ENCODE measurements at places on chromosomes 5 and 9.
A peak's percentile ranks its signal among the peaks of the same experiment; 100 is the strongest.

GRCh38 chr5:68748101-68748500 is 345.7 kb upstream of the SLC30A5 start:
- no peak for ATAC-seq

DNA sequence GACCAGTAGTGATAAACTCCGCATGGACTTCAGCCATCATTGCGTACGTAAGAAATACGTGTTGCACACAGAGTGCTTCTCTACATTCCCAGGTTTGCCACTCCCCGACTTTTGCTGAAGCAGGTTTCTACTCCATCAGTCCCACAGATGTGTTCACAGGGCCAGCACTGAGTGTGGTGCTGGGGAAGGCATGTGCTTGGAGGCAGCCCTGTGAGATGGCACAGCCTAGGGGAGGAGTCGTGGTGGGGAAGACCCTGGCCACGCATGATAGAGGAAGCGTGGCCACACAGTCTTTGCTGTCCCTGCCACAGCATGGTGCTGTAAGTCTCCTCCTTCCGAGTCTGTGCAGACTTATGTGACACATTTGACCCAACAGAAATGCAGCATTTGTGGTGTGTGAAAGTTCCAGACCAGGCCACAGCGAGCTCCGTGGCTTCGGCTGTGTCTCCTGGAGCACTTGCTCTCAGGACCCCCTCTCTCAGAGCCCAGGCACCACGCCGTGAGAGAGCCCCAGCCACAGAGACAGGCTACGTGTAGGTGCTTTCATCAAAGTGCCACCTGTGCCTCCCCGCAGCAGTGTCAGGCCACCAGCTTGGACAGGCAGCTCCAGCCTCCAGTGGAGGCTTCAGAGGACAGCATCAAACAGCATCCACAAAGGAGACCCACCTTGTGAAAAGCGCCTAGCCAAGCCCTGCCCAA is 197.8 kb downstream of the AUH start:
- peak; percentile 29 for ATAC-seq

DNA sequence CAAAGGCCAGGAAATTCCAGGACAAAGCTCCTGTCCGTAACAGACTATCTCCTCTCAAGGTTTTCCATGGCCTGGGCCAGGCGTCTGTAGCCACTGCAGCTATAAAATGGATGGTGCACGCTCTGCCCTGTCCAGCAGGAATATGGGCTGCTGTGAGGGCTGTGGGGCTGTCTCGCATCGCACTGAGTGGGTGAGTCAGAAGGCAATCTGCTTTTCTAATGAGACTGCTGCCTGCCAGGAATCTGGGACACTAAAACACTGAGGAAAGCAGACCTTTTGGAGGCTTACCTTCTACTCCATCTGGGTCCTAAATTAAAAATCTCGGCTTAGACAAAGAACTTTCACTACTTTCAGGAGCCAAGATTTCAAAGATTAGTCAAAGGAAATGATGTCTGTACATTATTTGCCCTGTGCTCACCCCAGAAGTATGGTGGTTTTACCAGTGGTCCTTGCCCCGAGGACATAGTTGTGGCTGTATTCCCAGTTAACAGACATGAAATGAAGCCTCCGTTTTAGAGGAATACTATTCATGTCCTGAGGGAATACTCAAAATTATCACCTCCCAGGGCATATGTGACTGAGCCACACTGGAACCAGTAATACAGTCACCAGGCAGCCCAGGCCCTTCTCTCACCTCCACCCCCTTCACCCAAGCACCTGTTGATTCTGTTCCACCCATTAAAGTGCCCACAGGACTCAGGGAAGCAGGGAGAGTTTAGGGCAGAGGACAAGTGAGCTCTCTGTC is 56.4 kb downstream of the PFDN1 start:
- ATAC-seq, result no peak

- no peak for ATAC-seq
These were observed 1619.6 kb upstream of the WWC1 start for GRCh38 chr5:166671811-166672210.

GRCh38 chr9:107793541-107793940 is 304.0 kb upstream of the KLF4 start:
- no peak for ATAC-seq

- ATAC-seq, result no peak
These were observed 21.7 kb downstream of the ERGIC1 start for GRCh38 chr5:172855597-172856292.

GRCh38 chr5:141757402-141757801 is 75.4 kb upstream of the ARAP3 start:
- no peak for ATAC-seq

DNA sequence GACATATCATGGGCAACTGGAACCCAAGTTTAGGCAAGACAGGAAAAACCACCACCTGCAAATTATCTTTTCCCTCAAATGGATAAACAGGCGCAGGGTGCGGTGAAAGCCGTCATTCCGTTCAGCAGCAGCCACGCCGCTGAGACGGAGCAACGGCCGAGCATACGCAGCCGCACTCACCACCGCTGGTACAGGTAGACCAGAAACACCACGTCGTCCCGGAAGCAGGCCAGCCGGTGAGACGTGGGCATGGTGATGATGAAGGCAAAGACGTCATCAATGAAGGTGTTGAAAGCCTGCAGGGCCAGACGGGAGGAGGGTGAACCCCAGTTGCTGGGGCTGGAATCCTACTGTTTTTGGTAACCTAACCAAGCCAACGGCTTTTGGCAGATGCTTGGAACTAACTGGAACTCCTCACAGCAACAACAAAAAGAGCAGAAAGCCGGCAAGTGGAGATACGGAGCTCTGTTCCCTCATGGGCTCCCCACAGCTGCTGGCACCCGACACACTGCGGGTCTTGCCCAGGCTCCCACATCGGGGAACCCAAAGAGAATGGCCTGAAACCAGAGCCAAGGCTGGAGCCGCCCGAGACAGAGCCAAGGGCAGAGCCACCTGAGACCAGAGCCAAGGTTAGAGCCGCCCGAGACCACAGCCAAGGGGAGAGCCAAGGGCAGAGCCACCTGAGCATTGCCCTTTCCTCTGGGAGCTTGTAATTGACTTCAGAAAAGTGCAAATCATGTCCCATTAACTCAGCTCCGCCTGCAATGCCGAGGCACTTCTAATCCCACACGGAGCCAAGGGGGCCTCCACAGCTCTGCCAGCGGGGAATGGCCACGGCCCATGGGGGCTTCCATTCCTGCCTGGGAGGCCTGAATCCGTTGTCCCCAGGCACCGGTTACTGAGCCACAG is 24.2 kb downstream of the CLPTM1L start:
- ATAC-seq, result no peak

DNA sequence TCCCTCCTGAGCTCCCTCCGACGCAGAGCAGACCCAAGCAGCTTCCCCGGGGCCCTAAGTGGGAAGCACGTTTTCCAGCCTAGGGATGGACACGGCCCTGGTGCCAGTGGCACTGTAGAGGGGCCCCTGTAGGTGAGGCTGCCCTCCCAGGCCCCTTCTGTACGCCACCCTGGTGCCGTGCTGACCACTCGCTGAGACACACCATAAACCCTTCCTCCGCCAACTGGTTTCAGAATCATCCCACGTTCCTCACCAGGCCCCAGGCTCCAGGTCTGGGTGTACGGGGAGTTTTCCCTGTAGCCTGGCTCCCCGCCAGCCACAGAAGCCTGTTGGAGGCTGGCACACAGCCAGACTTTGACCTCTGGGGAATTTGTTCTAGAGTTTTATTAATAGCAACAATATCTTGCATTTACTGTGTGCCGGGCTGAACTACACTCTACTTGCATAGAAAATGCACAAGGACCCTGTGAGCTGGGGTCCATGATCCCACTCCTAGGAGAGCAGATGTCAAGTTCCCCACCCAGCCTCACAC is 18.2 kb upstream of the WDR38 start:
- no peak for ATAC-seq

DNA sequence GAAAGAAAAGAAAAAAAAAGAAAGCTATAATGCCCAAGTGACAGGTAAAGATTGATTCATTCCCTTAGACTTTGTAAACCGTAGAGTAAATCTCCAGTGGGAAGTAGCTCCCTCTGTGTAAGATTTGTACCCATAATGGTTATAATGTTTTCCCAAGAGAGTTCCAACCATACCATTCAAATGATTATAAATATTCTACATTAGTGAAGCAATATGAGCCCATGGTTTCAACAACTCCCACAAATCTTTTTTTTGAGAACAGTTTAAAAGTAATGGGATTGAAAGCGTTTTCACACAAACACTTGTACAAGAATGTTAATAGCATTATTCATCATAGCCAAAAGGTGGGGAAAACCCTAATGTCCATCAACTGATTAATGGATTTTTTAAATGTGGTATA is 58.0 kb downstream of the GRAMD2B start:
- ATAC-seq, result no peak

DNA sequence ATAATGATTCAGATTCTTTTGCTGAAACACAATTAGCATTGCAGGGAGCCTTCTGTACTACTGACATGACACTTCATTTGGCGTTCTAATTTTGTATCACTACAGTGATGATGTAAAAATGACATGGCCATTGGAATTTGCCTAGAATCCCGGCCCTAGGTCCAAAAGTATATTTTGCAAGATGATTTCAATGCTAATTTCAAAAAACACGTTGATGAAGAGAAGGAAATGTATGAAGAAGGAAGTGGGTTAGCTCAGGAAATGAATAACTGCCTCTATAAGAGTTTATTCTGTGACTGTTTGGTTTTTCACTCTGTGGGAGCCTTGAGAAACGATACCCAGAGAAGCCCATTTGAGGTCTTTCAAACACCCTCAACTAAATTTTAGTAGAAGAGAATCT is 59.3 kb downstream of the OSTF1 start:
- peak; percentile 40 for ATAC-seq

DNA sequence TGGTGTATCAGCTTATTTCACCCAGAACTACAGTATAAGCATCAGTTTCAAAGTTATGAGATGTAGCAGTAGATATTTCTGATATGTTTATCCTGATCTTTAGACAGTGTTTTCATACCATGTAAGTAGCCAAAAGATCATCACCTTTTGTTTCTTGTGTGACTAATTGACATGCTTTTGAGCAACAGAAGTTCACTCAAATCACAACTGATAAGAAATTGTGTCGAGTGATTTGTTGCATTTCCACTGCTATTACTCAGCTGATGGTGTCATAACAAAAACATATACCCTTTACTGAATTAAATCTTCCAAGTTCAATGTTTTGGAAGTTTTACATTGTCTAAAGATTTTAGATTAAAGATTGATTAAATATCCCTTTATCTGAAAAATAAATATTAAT is 324.5 kb downstream of the TUSC1 start:
- no peak for ATAC-seq

- ATAC-seq, result peak; percentile 47
These were observed 192.1 kb upstream of the TRIM32 start for GRCh38 chr9:116494815-116495634.

DNA sequence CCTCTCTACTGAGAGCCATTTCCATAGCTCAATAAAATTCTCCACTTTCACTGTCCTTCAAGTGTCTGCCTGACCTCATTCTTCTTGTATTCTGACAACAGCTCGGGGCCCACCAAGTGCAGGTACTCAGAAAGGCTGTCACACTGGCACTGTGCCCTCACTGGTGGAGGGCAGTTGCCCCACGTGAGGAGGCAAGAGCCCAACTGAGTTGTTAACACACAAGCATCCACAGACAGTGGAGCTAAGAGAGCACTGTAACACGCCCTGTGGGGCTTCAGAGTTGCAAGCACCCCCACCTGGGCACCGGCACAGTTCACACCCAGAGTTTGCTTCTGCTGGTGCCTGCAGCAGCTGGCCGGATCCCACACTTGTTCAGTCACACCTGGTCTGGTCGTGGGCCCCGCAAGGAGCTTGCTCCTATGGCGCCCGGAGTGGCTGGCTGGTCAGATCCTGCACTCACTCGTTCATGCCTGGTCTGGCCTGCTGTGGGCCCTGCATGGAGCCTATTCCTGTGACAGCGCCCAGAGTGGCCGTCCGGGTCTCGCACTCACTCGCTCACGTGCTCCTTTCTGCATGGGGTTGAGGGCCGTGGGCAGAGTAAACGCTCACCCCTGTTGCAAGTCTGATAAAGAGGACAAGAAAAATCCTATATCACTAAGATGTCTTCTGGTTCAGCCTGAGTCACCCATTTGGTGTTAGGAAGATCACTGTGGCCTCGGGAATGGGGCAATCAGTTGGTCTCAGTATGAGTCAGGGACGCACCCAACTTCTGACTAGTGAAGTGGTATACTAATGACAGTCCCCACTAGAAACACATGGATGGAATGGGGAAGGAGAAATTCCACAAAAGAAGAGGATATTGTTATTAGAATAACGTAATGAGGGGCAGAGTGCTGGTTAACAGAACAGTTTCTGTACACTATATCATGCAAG is 87.0 kb upstream of the CCNH start:
- ATAC-seq, result no peak

DNA sequence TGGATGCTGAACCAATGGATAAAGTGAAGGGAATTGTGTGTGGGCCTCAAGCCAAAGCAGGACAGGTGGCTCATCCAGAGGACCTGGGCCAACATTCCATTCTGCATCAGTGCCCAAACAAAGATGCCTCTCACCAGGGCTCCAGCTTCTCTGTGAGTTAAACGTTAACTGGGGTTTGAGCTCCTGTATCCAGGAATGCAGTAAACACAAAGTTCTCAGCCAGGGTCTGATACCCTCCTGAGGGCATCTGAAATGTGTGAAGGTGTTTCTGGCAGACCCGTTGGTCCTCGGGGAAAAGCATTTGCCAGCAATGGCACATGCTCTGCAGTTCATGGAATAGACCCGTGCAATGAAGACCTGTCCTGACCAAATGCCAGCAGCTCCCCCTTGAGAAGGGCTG is 33.9 kb upstream of the AOPEP start:
- no peak for ATAC-seq

DNA sequence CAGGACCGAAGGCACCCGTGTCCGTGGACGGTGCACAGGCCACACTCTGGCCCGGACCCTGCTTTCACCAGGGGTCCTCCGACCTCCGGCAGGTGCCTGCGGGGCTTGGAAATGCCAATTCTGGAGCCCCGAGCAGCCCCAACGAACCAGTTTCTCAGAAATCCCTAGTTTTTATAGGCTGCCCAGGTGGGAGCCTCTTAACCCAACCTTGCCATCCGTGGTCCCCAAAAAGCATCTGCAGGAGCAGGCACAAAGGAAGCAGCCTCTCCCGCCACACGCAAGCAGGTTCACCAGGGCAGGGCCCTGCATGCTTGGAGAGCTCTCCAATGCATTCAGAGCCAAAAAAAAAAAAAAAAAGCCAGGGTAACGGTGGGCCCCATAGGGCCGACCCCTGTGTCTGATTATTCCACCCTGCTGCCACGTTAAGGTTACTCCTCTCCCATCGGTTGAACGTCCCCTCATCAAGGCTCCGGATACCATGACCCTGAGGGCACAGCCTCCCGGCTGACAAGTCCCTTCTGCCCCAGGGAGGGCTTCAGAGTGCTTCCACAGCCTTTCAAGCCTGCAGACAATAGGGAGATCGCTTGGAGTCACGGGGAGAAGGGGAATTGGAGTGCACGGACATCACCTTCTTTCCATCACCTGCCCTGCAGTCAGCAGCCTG is 796 bp upstream of the TPRN start:
- no peak for ATAC-seq

GRCh38 chr9:35342221-35342958 is 147.5 kb upstream of the RUSC2 start:
- no peak for ATAC-seq

DNA sequence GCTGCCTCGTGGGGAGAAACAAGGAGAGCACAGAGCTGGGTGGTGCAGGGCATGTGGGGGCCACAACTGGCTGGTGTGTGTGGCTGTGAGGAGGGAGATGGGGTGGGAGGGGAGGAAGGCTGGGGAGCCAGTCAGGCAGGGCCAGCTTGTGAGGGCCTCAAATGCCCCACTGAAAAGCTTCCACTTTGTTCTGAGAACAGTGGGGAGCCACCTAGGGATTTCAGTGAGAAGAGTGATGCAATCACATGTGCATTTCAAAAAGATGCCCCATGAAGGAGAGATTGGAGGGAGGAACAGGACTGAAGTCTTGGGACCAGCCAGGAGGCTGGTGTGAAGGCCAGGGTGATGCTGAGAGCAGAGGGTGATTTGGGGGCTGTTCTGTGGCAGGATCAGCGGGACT is 1.3 kb downstream of the OR13J1 start:
- ATAC-seq, result no peak
